ENCODE measurements at places on chromosomes 4 and X. TPM values are rescaled to one million over a fixed set of nuclear protein-coding genes. Genes with fewer than 3 reads are reported as not detected.

DNA sequence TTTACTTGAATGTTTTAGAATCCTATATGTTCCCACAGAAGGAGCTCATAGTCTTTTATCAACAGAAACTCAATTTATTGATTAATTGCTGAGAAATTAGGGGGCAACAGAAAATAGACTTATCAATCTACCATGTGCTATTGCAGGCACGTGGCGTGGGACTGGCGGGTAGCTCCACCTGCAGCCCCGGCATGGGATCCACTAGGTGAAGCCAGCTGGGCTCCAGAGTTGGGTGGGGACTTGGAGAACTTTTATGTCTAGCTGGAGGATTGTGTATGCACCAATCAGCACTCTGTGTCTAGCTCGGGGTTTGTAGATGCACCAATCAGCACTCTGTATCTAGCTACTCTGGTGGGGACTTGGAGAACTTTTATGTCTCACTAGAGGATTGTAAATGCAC lies 3.3 kb upstream of the OCIAD1 start:
- no peak for DNase-seq

- no peak for DNase-seq
Observed at GRCh38 chr4:157550028-157550427, 329.5 kb downstream of the GRIA2 start.

Gene SYNPO2
- 1.1 TPM for total RNA-seq

Gene CSAG1
- 5.1 TPM for total RNA-seq

Gene CXorf65
- total RNA-seq: not detected

Measured in endothelial cell (in vitro differentiated cells).